ENCODE measurements at places on chromosomes 2 and 18.

- peak; percentile 52 for DNase-seq
Measured at GRCh38 chr2:134216152-134216829, 37.6 kb upstream of the MGAT5 start.

GRCh38 chr2:225649274-225649673 is 249.8 kb downstream of the NYAP2 start:
- DNase-seq: no peak

GRCh38 chr2:241739177-241739576 is 4.7 kb downstream of the D2HGDH start:
- no peak for DNase-seq

DNA sequence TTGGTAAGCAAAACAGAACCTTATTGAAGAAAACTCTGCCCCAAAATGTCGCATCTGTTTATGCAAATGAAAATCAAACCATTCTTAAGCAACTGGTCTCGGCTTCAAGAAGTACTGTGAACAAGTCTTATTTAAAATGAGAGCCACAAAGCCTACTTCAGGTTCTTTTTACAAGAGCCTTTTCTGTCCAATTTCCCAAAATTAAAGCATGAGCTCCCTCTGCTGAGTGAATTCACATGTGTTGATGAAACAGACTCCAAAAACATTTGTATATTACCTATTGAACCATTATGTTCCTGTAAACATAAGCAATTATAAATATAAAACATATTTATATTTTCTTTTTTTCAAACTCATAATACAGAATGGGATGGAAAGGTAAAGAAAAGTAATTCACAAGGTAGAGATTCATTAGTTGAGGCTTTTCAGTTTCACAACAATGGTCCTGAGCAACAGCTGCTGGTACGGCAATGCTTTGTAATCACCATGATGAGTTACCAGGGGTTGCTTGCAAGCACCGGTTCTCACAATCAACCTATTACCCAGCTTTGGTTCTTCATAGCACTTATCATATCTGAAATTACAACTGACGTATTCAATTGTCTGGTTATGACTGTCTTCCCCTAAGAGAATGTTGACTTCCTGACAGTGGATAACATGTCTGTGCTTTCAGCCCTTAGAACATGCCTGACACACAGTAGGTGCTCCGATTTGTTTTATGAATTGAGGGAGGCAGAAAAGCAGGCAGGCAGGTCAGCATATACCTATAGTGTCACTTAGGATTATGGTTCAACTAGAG is 108.4 kb upstream of the BZW1 start:
- no peak for DNase-seq

DNA sequence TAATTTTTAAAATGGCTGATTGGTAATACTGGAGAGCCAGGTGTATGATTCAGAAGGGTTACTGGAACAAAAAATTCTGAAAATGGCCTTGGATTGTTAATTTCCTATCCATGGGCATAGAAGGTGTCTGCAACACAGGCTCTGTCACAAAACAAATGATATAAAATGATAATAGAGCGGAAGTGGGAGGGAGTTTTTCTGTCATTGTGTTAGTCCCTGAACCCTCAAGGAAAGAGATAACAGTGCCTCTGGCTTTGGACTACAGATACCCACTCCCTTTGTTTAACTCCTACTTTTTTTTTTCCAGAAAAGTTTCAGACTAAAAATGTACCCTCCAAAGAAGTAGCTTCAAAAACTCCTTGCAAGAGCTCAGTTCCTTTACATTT is 28.0 kb upstream of the YES1 start:
- no peak for DNase-seq

GRCh38 chr2:128607911-128608506 is 289.3 kb upstream of the HS6ST1 start:
- DNase-seq: no peak

DNA sequence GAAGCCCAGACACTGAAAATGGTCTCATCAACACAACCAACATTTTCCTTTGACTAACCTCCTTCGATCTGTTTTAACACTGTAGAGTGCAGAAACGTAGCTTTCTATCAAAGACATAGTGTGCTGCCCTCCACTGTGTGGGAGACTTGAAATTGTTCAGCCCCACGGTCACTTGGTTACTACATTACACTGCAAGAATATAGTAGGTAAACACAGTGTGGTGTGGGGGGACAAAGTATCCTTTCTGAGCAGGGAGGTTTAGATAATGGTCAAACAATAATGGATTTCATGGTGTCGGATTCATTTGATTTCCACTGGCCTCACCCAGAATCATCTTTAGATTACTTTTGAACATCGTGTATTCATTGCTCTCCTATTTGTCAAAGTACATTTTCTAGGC is 181.0 kb downstream of the ERBB4 start:
- no peak for DNase-seq

DNA sequence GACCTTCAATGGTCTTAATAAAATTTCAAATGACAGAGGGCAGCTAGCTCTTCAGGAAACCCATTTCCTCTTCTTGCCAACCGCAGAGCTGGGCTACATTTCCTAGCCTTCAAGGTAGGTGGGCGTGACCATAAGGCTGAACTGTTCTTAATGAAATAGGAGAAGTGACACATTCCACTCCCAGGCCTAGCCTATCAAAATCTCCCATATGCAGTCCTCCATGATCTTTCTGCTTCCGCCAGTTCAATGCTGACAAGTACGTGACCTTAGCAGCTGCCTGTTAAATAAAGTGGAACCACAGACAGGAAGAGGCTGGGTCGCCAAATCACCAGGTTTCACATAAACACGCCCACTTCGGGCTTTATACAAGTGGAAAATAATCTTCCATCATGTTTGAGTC is 13.2 kb downstream of the SERPINE2 start:
- DNase-seq: peak; percentile 68

GRCh38 chr18:61785588-61785987 is 107.2 kb downstream of the RNF152 start:
- no peak for DNase-seq

DNA sequence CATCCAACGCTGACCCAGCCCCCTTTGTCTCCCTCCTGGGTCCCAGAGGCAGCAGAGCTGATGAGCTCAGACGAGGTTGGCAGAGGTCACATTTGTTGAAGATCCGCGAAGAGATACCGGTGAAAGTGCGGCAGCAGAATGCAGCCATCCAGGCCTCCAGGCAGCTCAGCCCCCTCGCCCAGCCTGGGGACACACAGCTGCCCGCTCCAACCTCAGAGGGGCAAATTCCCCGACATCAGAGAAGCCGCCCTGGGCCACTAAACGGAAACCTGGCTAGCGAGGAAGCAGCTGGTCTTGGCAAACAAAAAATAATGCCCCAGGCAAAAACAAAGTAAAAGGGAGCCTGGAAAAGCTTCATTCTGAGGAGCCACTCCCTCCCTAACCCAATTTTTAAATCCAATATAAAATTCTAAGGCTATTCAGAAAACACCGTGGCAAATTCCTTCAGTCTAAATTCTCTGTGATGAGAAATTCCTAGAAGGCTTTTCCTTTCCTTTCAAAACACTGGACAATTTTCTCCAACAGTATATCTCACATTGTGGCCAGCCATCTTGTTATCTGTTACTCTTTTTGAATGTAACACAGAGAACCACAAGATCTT is 262.4 kb downstream of the SS18 start:
- no peak for DNase-seq

DNA sequence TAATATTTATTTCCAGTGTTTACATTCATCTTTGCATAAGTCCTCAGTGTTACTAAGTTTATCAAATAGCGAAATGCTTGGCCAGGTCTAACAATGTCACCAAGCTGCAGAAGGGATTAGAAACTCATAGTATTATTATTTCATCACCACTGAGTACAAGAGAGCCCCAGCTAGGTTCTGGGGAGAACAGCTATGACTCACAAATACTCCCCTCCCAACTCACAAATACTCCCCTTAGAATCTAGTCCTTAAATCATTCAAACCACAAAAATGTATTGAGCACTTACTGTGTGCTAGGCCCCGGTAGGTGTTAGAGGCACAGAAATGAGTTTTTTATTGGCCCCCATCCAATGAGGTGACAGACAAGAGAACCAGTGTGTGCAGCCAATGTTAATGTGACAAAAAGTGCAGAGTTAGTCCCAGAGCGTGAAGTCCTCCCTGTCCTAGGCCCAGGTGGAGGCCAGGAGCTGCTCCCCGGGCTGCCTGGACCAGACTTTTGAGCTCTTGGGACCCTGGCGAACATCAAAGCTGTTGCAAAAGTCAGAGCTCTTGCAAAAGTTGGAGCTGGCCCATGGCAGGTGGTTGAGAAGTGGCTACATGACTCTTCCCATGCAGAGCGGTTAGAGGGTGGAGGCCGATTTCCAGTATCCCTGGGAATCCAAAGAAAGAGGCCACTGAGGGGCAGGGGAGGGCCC is 9.8 kb downstream of the STEAP3 start:
- DNase-seq: no peak

DNA sequence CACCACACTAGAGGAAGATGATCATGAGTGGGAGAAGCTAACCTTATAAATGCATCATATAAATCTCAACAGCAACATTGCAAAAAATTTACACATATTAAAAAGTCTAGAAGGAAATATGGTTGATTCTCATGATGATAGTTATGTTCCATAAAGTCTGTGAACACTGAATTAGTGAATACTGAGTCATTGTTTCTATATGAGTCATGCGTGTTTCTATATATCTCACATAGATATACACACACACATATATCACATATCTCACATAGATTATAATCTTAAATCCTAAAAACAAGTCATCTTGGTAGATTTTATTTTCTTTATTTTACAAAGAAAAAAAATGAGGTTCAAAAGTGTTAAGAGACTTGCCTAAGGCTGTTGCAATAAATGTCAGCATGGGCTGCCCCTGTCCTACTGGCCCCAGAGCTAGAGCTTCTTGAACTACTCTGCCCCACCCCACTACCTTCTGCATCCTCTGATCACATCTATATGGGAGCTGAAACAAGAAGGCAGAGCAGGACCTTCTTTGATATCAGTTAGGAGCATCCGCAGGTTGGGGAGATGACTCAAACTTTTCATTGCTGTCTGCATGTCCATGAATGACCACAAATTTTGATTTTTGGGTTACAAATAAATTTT is 81.8 kb upstream of the ADAM23 start:
- no peak for DNase-seq

Measured in CD4-positive, alpha-beta T cell treated with Interleukin-17A for 4 hours (primary cell).